ENCODE measurements at places on chromosomes 1 and 21.

DNA sequence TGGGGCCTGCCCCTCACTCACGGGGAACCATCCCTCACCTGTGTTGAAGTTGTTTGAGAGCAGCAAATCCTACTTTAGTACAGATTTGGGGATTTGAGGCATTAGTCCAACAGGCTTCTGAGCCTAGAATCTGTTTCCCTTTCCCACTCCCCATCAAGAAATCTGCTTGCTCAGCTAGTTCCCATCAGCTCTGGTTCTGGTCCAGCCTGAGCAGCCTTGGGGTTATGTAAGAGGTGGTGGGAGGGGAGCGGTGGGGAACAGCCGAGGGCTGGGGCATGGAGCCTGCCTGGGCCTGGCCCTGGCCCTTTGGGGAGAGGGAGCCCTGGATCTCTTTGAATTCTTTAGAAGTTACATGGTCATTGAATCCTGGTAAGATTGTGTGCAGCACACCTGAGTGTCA is 4.1 kb downstream of the GSTM5 start:
- DNase-seq = no peak

DNA sequence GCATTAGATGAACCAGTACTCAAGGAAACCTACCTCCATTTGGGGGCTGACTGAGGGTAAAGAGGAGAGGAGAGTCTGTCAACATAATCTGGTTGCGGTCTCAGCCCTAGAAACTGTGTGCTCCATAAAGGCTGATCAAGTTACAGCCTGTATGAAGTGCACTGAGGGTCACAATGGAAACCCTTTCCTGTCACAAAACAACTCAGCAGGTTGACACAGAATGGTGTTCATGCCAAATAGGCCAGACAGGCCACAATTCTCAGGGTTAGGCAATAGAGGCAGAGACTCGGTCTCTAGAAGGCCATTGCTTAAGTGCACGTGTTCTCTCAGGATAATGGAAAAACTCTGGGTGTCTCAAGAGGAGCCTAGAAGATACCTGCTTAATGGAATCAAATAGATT is 4.1 kb upstream of the ANKRD35 start:
- DNase-seq = no peak

- no peak for DNase-seq
These were observed 246.7 kb upstream of the NFIA start for GRCh38 chr1:60835649-60836048.

DNA sequence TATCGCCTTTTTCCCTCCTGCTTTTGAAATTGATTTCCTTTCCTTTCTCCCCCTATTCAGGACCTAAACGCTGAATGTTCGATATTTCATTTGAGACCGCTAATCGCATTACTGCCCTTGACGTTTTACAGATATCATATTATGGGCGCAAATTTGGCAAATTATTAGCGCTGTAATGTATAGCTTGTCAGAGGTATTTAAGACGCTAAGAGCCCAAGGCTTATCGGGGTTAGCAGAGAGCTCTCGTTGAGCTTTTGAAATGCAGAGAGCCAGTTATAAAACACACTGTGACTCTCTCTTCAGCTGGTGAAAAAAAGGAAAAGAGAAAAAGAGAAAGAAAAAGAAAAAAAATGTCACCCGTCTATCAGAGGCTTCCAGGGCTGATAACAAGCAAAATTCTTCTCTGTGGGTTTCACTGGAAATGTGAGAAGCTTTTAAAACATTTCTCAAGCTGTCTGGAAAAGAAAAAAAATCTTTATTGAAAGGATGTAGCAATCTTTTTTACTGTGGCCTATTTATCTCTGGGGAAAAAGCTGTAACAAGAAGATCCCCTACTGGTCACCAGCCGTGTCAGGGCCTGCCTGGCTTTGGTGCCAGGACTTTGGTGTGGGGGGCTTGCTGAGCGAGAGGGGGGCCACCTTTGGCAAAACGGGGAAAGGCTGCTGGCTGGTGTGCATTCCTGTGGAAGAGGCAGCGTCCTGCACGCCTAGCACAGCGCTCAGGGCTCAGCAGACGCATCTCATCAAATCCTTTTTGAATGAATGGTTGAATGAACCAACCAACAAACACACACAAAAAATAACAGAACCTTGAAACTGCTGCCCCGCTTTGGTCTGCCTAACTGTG is 119.8 kb downstream of the RNF220 start:
- DNase-seq = no peak

- DNase-seq = no peak
These were observed 104.6 kb downstream of the ENAH start for GRCh38 chr1:225548140-225548857.

DNA sequence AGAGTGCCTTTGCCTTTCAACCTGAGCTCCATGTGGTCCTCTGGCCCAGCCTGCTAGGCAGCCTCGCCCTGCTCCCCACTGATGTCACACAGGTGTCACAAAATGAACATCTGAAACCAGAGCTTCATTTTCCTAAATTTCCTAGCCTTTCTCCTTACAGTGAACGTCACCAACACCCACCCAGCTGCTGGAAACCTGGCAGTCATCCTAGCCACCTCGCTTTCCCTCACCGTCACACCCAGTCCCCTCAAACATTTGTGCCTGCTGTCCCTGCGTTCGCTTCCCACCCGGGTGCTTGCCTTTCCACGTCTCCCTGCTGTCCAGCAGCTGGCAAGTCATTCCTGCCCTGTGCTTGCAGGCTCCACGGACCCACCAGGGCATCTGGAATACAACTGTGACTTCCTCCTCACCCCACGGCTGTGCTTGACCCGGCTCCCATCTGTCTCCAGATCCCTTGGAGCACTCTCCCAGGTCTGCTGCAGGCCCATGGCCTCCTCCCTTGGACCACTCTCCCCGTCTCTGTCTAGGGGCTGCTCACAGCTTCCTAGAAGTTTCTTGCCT is 23.5 kb downstream of the ADARB1 start:
- DNase-seq = no peak

DNA sequence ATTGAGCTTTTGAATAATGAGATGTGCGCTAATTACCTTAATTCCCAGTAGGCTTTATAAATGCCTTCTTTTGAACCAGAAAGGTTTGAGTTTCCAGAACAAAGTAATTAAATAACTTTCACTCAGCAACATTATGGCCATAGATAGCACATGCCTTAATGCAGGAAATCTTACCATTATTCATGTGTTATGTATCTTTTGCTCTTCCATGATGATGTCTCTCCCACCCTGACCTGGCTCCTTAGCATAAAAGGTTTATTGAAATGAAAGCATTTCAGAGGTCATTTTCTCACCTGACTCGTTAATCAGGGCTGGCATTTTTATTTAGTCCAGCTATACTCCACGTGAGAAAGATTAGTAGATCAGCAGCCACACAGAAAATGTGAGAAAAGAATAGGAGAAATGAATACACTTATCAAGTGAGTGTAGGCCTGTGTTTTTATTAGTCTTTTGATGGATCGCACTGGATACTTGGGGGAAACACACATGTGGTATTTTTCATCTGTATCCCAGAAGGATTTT is 180.2 kb downstream of the ATP6V1G3 start:
- DNase-seq = no peak

GRCh38 chr1:73556270-73556669 is 641.7 kb downstream of the LRRIQ3 start:
- no peak for DNase-seq

- no peak for DNase-seq
These were observed 3.8 kb upstream of the RGSL1 start for GRCh38 chr1:182446033-182446669.

- DNase-seq = no peak
These were observed 118.9 kb downstream of the GDAP2 start for GRCh38 chr1:117810553-117810952.

- no peak for DNase-seq
These were observed 7.0 kb downstream of the UBE2Q1 start for GRCh38 chr1:154551474-154551873.

GRCh38 chr1:232381394-232382100 is 248.4 kb downstream of the SIPA1L2 start:
- no peak for DNase-seq

DNA sequence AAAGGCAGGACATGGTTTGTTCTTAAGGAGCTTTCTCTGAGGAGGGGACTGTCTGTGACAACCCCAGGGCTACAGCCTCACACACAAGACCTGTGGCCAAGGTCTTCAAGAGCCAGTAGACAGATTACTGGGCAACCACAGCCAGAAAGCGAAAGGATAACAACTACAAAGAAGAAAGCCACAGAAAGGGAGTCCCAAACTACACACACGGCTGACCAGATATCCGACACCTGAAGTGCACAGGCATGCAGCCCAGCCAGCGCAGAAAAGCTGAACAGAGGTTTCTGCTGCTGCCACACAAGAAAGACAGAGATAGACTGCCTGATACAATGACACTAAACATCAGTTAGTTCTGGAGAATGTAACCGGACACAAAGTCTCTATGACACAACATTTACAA is 21.4 kb upstream of the NADK start:
- DNase-seq = no peak

DNA sequence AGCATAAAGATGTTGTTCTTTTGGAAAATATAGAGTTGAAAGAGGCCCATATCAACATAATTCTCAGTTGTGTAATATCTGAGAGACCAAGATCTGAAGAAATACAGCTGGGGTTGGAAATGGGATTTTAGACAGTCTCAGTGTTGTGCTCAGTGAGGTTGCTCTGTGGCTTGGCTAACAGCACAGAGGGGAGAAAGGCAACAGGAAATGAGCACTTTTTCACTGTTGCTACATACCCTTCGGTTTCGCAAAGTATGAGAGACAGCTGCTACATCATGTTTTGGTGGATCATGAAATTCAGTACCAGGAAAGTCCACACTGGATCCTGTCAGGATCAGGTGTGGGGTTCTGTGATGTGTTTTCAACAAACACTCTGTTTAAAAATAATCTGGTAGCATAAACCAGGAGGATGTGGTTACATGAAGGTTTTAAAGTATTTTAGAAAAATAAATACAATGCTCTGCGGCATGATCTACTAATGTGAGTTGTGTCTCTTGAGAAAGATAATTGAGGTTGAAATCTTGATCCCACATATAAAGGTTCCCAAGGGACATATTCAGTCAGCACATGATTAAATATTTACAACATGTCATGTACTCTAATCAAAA is 7.0 kb upstream of the GPR88 start:
- no peak for DNase-seq

- DNase-seq = no peak
These were observed 199.6 kb downstream of the DPYD start for GRCh38 chr1:97721221-97721620.

- DNase-seq = no peak
These were observed 2.8 kb upstream of the GNG4 start for GRCh38 chr1:235652364-235652763.

DNA sequence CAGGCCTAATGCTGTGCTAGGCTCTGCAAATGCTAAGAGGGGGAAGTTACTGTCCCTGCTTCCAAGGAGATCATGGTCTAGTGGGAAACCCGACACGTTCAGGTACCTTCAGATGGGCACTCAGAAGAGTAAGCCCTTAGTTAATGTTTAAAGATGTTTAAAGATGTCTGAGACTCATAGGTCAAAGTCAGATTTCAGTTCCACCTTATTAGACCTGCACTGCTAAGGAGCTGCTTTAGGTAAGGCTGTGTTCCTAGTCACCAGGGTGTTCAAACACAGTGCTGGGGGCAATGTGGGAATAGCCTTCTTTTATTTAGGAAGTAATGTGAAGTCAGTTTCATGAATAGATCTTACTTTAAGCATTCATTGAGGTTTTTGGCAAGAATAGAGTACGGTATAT is 3.8 kb upstream of the RUSC1 start:
- no peak for DNase-seq

- no peak for DNase-seq
These were observed 48.3 kb downstream of the LRRC8C start for GRCh38 chr1:89681045-89681729.

DNA sequence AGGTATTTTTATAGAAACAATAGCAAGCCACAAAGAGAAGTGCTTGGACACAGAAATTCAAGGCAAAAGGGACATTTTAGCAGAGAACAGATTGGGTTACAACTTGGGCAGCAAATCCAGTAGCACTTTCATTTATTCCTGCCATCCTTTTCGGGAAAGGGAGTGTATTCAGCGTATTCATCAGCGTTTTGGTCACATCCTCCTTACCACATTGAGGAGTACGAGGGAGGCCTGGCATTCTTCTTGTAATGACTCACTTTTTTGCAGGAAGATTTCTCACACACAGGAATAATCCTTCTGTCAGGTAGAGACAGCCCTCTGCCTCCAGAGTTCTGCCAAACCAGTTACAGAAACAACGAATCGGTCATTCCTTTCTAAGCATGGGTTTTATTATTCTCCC is 18.1 kb upstream of the FAM78B start:
- DNase-seq = no peak

DNA sequence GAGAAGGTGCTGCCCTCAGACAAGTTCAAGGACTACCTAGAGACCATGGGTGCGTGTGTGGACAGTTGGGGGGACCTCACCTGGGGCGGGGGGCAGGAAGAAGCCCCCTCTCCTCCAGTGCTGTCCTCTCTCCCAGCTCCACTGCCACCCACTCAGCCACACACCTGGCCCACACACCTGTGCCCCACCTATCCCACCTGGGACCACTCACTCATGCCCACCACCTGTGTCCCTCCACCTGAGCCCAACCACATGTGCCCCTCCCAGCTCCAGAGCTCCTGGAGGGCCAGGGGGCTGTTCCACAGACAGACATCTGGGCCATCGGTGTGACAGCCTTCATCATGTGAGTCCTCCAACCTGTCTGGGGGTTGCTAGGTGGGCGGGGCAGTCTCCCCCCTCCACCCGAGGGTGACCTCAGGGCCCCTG is 29.0 kb downstream of the TRIM11 start:
- DNase-seq = no peak

- DNase-seq = no peak
These were observed 4.2 kb downstream of the FLAD1 start for GRCh38 chr1:154987326-154987725.

DNA sequence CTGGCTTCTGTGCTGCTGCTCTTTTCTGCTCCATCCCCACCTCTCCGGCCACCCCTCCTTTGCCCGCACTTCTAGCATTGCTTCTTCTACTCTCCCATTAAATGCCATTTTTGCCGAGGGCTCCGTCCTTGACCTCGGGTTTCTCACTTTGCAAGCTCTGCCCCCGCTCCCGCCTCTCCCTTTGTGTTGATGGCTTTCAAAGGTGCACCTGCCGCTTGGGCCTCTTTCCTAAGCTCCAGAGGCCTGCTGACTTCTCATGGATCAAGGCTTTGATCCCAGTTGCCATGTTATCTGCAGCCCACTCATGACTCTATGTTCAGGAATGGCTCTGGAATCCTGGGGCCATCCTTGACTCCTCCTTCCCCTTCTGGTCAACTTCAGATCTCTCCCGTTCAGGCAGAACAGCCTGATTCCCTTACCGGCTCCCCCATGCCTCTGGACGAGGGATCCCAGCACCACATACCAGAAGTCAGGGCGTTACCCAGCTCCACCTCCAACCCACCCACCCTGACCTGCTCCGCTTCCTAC is 54.3 kb downstream of the TLR5 start:
- no peak for DNase-seq

DNA sequence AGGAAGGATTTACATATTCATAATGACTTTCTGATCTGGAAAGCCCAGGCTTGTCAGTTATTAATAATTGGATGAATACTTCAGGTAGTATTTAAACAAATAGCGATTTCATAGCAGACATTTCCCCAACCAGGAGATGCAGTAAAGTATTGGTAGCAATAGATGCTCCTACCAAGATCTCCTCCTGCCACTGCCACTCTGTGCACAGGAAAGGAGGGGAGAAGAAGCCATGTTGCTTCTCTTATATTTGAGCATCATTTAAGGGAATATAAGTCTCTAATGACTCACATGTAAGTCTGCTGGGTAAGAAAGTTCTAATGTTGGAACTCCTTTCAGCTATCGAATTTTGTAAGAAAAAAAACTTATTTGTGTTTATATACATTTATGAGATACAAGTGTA is 420 bp upstream of the IFI16 start:
- no peak for DNase-seq

Data from left ventricle myocardium inferior (tissue), 1 donor.